ENCODE measurements at places on chromosomes 1 and 21.

GRCh38 chr1:168057921-168058320 lies 78.8 kb downstream of the GPR161 start:
- DNase-seq: no peak

GRCh38 chr1:96409689-96410088 lies 311.9 kb upstream of the PTBP2 start:
- DNase-seq: no peak

DNA sequence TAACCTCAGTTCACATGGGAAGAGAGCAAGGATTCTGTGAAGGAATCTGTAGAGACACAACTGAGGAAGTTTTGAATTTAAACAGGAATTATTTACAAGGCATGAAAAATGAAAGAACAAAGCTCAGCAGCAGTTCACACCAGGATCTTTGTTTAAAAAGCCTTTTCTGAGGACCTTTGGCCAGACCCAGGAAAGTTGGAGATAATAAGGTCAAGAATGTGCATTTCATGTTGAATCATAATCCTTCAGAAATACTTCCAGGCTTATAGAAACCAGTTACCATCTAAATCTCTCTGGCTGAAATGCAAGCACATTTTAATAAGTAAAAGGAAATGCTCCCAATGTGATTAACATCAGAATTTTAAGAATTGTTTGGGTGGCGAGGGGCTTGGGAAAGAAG lies 2.7 kb downstream of the CLIC6 start:
- DNase-seq: no peak

- no peak for DNase-seq
Observed at GRCh38 chr21:45421071-45421845, 16.3 kb downstream of the COL18A1 start.

DNA sequence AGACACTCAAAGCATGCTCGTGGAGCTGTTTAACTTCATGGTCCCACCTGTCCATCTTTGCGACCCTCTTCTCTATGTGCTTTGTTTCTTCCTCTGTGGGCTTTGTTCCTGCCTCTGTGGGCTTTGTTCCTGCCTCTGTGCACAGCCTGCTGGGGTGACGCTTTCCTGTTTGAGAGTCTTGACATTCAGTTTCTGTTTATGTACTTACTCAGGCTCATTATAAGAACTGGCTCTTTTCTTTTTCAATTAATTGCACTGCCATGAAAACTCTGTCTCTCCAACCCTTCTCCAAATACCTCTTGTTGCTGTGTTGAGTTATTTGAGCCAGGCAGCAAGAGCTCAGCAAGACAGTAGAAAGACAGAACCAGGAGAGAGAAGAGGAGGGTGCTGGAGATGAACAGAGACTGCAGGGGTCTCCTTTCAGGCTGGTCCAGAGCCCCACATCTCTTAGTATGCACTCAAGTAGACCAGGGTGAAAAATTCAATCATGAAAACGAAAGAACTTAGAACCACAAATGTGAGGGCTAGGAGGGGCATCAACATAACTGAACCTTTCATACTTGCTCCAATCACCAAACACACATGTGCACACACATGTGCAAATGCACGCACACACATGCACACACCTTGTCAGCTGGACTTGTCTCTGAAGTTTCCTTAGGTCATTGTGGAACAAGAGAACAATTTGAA lies 88.3 kb upstream of the SGIP1 start:
- DNase-seq: peak; percentile 32

- DNase-seq: no peak
Observed at GRCh38 chr1:23037081-23037740, 17.9 kb downstream of the KDM1A start.

DNA sequence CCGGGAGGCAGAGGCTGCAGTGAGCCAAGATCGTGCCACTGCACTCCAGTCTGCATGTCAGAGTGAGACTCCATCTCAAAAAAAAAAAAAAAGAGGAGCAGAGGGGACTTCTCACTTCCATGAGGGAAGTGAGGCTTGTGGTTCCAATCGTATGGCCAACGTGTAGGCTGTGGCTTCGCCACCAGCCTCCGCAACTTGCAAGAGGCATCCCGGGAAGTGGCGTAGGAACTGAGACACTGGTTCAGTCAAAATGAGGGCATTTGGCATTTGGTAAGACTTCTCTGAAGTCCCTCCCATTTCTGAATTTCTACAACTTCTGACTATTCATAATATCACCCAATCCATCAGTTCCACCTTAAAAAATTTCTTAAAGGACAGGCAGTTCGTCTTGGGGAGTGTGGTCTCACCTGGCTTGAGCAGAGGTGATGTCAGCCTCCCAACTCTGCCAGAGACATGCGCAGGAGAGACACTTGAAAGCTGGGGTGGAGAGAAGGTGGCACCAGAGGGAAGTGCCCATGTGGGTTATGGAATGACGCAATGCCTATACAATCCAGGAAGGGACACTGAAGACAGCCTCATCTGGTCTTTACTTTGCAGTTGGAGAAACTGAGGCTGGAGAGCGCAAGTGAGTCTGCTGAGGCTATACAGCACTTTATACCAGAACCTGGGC lies 17.2 kb downstream of the KAZN start:
- no peak for DNase-seq

DNA sequence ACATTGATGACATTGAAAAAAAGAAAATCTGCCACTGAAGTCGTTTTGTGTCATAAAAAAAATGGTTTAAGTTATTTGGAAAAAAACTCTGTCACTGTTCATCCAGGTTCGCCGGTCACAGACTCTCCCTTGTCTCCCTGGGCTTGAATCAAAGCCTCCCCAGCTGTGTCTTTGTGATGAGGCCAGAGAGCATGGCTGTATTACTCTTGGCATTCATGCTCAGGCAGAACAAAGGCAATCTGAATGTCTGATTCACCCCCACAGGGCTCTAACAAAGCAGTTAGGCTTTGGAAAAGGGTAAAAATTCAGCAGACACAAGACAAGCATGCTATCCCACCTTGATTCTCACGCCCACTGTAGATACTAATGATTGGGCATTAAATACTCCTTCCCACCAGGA lies 304.3 kb upstream of the PLD5 start:
- no peak for DNase-seq

DNA sequence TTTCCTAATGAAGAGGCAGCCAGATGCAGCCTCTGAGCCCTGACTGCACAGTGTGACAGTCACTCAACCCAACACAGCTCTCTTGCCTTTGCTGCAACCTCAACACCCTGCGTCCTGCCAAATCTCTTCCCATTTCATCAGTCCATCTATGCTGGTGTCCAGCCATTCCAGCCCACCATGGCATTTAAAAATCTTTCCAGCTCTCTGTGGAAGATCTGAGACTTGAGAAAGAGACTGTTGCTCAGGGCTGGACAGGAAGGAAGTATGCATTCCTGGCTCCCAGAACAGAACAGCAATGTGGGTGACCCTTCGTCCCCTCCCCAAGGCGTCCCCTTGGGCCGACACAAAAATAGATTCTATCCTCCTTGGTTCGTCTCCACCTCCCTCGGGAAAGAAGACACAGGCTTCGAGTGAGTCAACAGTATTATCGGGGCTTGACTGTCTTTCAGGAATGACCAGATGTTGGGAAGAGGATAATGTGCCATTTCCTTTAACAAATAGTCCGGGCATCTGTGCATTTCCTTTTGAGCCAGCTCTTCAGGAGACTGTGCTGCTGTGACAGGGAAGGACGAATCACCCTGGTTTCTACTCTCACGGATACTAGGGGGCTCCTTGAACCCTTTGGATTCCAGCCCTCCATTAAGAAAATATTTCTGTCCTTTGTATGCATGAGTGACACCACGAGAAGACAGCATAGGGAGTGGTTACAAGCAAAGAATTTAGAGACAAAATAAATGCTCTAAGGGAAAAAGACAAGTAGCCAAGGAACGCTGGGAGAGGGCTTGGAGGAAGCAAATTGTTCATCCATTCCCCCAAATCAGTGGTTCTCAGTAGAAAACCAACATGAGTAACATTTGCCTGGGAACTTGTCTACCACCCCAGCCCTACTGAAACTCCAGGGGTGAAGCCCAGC lies 111.4 kb upstream of the CDC42BPA start:
- no peak for DNase-seq

DNA sequence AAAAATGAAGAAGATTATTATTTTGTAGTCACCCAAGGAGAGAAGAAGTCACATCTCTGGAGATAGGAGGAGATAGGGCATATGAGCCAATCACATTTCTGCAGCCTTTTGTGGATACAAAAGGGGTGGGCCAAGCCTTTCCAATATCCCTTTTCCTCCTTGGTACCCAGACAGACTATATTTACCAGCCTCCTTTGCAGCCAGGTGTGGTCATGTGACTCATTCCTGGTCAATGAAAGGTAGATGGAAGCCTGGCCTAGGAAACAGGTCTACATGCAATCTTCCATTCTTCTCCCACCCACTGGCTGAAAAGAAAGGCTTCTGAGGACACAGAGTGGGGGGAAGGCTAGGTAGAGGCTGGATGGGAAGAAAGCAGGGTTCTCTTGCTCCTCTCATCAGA lies 58.1 kb upstream of the ERG start:
- no peak for DNase-seq

GRCh38 chr1:40344597-40344996 lies 27.5 kb upstream of the COL9A2 start:
- no peak for DNase-seq

- no peak for DNase-seq
Observed at GRCh38 chr21:40667967-40668366, 179.0 kb downstream of the DSCAM start.

DNA sequence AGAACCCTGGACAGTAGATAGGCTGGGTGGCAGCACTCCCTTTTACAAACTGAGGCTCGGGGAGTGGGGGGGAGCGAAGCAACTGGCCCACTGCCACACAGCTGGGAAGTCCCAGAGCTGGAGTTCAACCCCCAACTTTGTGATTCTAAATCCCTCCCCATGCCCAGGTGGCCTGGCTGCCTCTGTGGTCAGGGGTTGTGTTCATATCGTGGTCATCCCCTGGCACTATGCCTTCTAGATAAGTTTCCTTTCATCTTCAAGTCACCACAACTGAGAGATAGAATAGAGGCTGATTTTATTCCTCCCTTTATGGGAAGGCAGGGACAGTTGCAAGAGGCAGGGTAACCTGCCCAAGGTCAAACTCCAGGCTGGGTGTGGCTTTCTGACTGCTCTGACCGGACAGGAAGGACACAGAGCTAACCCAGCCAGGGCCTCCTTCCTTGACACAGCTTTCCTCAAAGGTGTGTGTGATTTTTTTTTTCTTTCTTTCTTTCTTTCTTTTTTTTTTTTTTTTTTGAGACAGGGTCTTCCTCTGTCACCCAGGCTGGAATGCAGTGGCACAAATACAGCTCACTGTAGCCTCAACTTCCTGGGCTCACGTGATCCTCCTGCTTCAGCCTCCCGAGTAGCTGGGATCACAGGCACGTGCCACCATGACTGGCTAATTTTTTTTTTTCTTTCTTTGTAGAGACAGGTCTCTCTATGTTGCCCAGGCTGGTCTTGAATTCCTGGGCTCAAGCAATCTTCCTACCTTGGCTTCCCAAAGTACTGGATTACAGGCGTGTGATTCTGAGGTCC lies 18.4 kb upstream of the TNFRSF1B start:
- no peak for DNase-seq

DNA sequence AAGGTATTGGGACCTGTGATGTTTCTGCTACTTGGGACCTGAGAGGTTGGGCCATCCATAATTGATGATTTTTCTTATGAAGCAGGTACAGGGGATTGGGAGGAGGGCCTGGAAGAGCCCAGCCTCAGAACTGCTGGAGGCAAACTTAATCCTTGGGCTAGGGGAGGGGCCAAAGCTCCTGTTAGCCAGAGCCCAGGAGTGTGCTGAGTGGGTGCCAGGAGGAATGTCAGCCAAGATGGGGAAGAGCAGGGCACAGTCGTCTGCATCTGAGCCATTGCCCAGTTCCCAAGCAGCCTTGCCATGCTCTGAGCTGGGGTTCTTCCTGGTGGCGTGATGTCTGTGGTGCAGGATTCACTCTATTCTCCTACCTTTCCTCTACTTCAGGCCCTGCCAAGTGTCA lies 5.8 kb downstream of the MAPKAPK2 start:
- no peak for DNase-seq

- DNase-seq: no peak
Observed at GRCh38 chr1:243973169-243973568, 77.9 kb upstream of the ZBTB18 start.

- no peak for DNase-seq
Observed at GRCh38 chr21:23384679-23385078, 2222.6 kb downstream of the MRPL39 start.

DNA sequence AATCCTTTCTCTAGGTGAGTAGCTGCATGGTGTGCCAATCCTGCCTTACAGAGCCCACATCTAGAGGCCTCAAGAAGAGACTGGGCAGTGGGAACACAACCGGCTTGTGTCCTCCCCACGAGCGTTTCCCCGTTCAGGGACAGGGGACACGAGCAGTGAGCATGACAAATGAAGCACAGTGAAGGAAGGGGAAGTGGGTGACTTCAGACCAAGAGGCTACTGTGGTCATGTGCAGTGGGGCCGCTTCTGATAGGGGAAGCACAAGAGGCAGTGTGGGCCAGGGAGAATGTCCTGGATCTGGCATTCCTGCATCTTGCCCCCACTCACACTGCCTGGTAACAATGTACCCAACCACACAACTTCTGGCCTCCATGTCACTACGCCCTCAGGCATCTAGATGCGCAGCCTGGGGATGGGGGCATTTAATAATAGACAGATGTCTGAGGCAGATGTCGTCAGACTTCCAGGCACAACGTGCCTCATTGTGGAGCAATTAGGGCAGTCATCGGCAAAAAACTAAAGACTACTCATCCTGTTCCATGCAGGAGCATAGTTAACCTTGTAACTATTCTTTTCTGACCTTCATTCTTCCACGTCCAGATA lies 155.6 kb upstream of the NBPF11 start:
- no peak for DNase-seq

- no peak for DNase-seq
Observed at GRCh38 chr1:183480971-183481441, 8.7 kb downstream of the SMG7 start.

GRCh38 chr1:63731117-63732043 lies 42.4 kb upstream of the ROR1 start:
- no peak for DNase-seq

DNA sequence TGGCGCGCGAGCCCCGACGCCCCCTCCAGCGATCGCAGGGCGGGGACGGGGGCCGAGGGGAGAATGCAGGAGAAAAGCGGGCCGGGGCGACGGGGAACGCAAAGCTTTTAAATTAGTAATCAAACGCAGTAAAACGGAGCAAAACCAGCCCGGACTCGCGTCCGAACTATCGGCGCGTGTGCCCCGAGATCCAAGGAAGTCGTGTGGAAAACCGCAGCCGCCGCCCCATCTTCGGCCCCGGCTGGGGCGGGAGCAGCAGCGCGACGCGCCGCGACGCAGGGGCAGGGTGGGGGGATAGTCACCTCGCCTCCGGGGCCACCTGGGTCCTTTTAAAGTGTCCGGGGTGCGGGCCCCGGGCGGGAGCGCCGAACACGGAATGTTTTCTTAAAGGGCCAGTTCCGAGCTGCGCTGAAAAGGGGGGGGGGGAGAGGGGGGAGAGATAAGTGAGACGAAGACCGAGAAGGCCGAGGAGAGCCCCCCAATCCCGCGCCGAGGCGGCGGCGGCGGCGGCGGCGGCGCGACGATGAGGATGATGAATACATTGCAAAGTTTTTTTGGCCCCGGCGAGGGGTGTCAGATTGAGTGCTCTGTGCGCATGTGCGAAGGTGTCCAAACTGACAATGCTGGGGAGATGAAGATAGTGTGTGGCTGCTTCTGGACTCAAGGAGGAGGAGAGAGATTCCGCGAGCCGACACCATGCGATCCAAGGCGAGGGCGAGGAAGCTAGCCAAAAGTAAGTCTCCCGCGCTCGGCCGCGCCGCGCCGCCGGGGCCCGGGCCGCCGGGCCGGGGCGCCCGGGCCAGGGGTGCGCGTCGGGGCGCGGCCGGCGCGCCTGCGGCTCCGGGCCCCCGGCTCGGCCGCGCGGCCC lies at the start of gene PRDM16:
PRDM16 (plus strand) TSS at position 640 of the 868 bp plus-strand sequence; CDS start at position 697, 57 bp downstream.
- no peak for DNase-seq

GRCh38 chr21:26540651-26541050 lies 32.4 kb downstream of the CYYR1 start:
- no peak for DNase-seq

Measured in activated effector memory CD4-positive, alpha-beta T cell treated with Interleukin-2 at 50 U/mL for 16 hours (primary cell).